NCI-H2107 (cell line): ENCODE measurements at places on chromosomes 3 and 15.

DNA sequence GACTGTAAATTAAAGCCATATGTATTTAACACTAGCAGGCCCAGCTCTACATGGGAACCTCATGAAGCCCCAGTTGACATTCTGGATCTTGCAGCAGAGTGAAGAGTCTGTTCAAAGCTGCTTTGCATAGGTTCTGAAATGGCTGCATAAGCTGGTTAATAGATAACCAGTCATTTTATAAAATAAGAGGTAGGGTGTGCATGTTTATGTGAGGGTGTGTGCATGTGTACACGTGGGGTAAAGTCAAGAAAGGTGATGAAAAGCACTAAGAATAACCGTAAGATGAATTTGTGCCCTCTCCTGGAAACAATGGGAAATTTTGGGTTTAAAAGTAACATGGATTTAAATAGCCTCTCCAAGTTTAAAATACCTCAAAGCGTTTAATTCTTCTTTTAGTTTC lies 33.0 kb downstream of the PAQR9 start:
- no peak for DNase-seq

DNA sequence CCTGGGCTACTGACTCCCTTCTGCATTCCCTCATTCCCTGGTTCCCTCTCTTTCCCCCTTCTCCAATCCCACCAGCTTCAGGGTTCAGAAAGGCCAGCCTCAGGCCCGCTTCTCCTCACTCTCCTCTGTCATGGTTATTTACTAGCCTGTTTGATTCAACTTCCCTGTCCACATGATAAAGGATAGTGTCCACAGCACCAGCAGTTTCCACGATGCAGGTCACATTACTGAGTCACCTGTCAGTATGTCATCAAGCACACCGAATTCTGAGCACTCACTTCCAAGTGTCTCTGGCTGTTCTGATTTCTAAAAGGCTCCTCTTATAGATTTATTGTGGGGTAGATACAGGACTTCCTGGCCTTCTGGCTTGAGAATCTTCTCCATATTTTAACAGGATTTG lies 96.6 kb upstream of the CTNNB1 start:
- DNase-seq = no peak

- DNase-seq = no peak
These were observed 118.5 kb downstream of the MYLK start for GRCh38 chr3:123765475-123766128.

- DNase-seq = no peak
These were observed 96.2 kb upstream of the TRPM1 start for GRCh38 chr15:31197497-31198414.
